ENCODE measurements at places on chromosomes 5 and 9. TPM values are rescaled to one million over a fixed set of nuclear protein-coding genes. Genes with fewer than 3 reads are reported as not detected.

DNA sequence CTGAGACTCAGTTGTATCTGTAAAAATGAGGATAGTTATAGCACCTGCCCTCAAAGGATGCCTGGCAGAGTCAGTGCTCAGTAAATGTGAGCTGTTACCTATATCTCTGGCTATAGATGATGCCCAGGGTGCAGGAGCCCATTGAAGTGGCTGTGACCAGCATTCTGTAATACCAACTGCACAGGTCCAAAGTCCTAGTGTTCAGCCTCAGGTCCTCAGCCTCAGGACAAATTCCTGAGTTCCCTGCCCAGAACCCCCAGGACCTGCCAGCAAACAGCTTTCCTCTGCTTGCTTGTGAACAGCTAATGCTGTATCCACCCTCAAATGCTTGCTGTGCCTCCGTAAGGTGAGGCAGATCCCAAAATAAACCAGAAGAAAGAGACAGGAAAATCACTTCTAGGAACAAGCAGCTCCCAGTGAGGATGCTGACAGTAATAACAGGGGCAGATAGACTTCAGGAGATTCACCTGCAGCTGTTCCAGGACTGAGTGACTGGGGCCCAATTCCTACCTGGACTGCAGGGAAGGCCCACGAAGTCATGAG lies 80.8 kb downstream of the SIL1 start:
- DNase-seq, result no peak

GRCh38 chr5:138733509-138733908 lies 19.7 kb upstream of the CTNNA1 start:
- DNase-seq, result no peak

DNA sequence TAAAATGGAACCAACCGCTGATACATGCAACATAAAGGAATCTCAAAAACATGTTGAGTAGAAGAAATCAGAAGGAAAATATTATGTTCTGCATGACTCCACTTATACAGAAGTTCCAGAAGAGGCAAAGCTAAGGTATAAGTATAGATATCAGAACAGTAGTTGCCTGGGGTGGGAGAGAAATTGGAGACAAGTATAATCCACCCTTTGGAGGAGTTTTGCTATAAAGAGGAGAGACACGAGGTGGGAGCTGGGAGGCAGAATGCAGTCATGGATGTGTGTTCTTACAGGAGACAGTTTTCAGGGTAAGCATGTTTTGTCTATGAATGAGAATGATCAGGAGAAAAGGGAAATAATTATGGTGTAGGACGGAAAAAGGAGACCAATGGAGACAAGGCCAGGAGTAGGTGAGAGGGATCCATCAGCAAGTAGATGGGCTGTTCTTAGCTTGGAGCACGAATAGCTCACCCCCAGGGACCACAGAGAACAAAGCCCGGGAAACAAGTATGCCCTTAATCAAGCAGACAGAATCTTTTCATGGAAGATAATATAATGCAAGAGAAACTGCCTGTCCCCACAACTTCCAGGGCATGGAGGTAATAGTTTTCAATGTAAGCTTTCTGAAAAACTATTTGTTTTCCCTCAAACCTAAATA lies 72.2 kb downstream of the MED27 start:
- no peak for DNase-seq

The ADRA1B gene
- total RNA-seq, result 0.43 TPM

The NRARP gene
- total RNA-seq, result 7.6 TPM

DNA sequence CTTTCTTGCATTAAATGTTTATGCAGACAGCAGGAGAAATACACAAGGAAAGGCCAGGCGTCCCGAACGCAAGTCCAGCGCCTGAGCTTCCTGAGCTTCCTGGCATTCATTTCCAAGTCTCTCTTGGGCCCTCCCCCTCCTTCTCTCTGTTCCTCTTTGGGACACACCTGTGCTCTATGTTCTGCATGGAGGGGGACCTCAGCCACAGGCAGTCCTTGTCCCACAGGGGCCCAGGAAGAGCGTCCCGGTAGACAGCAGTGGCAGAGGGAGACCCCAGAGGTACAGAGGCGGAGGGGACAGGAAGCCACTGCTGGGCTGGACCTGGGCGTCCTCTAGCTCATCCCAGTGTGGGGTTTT lies 221.3 kb downstream of the C9orf50 start:
- DNase-seq, result no peak

DNA sequence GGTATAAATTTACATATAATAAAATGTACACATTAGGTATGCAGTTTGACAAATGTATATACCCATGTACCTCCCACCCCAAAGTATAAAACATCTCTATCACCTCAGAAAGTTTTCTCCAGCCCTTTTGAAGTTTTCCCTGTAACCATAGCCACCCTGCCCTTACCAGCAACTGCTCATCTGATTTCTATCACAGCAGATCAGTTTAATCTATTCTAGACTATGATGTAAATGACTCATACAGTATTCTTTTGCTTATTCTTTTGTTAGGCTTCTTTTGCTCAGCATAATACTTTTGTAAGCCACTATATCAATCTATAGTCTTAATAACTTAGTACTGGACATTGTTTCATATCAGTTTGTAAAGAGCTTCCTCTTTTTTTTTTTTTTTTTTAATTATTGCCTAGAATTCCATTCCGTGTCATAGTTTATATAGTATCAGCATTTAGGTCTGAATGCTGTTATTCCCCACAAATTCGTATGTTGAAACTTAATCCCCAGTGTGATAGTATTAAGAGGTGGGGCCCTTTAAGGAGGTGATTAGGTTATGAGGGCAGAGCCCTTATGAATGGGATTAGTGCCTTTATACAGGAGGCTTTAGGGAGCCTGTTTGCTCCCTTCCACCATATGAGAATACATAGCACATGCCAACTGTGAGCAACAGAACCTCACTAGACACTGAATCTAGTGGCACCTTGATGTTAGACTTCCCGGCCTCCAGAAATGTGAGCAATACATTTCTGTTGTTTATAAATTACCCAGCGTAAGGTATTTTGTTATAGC lies 20.3 kb downstream of the MELK start:
- no peak for DNase-seq

- no peak for DNase-seq
Observed at GRCh38 chr5:67831048-67831447, 384.5 kb upstream of the PIK3R1 start.

The IFNE gene
- not detected for total RNA-seq

GRCh38 chr9:124330011-124330697 lies 72.4 kb downstream of the NEK6 start:
- DNase-seq, result no peak

The HTR4 gene
- not detected for total RNA-seq

- no peak for DNase-seq
Observed at GRCh38 chr5:170483701-170484458, 19.9 kb upstream of the KCNIP1 start.

GRCh38 chr5:34053133-34053532 lies 10.1 kb upstream of the C1QTNF3 start:
- DNase-seq, result no peak

The ANKDD1B gene
- total RNA-seq, result not detected

DNA sequence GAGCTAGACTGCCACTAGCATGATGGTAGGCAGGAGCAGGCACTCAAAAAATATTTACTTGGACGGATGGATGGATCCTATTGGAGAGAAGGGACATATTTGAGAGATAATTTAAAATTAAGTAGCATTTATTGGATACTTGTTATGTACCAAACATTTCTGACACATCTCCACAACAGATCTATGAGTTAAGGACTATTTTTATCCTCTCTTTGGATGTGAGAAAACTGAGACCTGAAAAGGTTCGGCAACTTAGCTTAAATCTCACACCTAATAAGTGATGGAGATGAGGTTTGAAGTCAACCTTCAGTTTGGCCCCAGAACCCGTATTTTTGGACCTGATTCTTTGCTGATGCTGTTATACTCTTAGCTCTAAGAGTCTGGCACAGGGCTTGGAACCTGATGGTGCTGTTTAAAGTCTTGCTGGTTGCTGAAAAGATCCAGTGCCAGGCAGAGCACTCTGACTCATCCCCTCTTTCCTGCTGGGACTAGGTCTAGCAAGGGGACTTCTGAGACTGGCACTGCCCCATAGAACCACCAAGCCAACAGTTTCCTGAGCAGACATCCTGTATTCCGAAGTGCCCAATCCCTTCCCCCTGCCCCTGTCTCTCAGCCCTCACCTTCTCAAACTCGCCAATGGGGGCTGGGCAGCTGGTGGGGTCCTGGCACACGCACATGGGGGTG lies 15.6 kb downstream of the SPARC start:
- no peak for DNase-seq

The PRSS3 gene
- total RNA-seq, result 1.3 TPM

GRCh38 chr5:107272954-107273353 lies 397.8 kb downstream of the EFNA5 start:
- no peak for DNase-seq

GRCh38 chr5:463301-463700 lies 20.3 kb downstream of the EXOC3 start:
- DNase-seq, result no peak

- no peak for DNase-seq
Observed at GRCh38 chr5:138905541-138905940, 30.4 kb upstream of the LRRTM2 start.

GRCh38 chr9:133609311-133610098 lies at the start of gene FAM163B:
FAM163B (minus strand) TSS chr9:133609389; CDS start chr9:133580223, 29,166 bp downstream.
- no peak for DNase-seq

The CCL27 gene
- 0.43 TPM for total RNA-seq

GRCh38 chr9:127949827-127950512 lies 12.3 kb upstream of the DPM2 start:
- no peak for DNase-seq

- DNase-seq, result no peak
Observed at GRCh38 chr5:139113892-139114291, 84.3 kb downstream of the SIL1 start.

DNA sequence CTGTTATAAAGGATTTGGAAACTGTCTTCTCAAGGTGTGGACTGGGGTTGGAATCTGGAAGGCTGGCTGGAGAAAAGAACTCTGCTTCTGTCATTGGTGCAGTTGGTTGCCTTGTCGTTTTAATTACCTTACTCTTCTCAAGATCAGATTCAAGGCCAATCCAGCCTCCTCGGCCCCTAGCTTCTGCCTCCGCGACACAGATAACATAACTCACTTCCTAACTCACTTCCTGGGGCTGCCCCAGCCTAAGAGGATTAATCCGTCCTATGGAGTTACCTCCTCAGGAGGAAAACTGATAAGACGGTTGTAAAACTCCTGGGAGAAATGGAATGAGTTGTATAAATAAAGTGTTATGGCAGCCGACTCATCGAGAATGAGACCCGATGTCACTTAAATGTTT lies 389.1 kb upstream of the WWC1 start:
- DNase-seq, result no peak

The RRAGA gene
- 32.8 TPM for total RNA-seq

GRCh38 chr9:81379655-81380054 lies 309.7 kb downstream of the TLE1 start:
- DNase-seq, result no peak

- no peak for DNase-seq
Observed at GRCh38 chr9:115923903-115924668, 229.5 kb upstream of the PAPPA start.

- no peak for DNase-seq
Observed at GRCh38 chr5:158634714-158635113, 465.0 kb downstream of the EBF1 start.
